ENCODE measurements at places on chromosomes 13 and 19.

GRCh38 chr19:12955996-12956395, 1.0 kb downstream of the GADD45GIP1 start:
- no peak for DNase-seq

DNA sequence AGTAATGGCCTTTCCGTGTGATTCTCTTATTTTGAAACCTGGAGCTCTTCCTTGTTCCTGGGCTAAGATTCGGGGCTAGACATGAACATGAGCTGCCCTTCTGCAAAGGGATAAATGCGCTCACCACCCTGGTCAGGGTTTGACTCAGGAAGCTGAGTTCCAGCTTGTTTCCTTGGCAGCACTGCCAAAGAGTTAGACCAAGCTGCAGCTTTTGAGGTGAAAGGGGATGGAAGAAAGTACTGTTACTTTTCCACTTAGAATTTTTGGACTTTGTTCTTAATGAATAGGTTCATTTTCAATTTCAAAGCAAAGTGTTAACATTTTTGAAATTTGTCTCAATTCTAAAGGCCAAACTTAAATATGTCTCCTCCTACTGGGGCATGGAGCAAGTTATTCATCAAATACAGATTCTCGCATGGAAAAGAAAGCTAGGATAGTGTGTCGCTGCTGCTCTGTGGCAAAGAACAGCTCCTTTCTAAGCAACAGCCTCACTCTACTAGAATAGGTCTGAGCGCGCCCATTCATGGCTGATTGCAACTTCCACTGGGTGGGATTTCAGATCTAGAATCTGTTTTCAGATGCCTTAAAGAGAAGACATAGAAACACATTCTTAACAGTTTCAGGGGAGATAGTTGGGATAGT, 2.2 kb downstream of the RGCC start:
- no peak for DNase-seq

DNA sequence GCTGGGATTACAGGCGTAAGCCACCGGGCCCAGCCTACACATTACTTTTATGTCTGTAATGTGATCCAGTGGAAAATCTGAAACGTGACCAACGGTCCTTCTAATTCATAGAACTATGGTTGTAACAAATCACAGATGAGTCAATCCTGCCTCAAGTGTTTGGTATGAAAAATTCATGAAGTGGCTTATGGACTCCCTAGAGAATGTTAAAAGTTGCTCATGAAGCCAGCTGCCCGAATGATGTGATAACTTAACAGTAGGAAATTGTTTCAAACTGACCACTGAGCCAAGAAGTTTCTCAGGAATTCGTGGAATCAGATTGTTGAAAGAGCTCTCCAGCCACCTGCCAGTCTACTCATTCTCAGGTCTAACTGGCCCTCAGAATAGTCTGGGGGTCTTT, 59.4 kb upstream of the FARP1 start:
- no peak for DNase-seq

DNA sequence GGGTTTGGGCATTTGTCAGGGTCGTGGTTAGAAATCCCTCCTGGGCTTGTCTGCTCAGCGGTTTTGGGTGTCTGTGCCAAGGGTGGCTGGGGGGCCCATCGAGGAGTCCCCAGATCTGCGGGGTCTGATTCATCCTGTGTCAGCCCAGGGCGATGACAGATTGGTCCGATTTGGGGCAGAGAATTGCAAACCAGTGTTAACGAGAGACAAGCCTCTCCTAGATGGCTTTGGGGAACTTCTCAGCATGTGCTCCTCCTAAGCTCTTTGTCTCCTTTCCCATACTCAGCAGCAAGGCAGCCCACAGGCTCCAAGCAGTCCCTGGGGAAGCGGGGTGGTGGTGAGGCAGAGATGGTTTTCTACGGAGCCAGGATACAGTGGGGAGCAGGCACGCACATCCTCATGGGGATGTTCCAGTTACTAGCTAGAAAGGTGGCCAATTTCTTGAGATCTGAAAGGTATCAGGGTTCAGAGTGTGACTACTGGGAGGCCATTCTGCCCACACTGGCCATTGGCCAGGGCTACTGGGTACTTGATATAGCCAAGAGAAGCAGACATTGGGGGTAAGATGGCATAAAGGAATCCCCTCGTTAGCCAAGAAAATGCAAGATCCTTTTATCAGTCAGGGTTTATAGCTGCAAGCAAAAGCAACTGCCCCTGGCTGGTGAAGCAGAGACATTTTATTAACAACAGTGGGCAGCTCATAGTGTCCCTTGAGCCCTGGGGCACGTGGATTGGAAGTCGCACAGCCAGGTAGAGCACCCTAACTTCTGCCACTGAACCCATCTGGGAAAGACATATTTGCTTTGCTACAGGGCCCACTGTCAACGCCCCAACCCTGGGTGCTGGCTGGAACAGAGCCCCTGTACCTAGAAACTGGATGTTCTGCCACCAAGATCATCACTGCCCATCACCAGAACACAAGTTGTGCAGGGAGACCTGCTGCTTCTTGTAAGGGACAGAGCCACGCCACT, 63.6 kb downstream of the RGCC start:
- DNase-seq: peak; percentile 73

GRCh38 chr19:28258829-28259228, 954.1 kb downstream of the UQCRFS1 start:
- no peak for DNase-seq

- DNase-seq: no peak
Measured at GRCh38 chr13:38535261-38535660, 151.6 kb upstream of the FREM2 start.

DNA sequence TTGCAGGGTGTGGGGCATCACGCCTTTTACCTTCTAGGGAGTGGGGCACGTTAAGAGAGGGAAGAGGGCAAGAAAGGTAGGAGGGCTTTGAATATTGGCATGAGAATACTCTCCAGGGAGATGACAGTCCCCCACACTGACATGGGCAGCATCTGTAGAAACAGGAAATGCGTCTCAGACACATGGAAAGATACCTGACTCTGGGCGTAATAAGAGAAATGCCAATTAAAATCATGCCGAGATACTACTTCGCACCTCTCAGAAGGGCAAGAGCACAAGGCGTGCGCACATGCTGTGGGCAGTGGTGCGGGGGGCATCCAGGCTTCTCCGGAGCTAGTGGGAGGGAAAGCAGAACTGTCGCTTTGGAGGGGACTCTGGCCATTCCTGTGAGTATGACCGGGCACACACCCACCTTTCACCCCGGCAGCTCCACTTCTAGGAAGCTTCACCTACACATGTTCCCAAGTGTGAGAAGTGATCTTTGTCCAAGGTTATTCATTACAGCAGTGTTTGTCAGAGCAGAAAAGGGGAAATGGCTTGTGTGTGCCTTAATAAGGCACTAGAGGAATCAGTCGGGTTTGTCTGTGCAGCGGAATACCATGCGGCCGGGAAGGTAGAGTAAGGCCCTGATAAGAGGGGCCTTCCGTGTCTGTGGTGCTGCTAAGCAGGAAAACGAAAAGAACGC, 99.5 kb downstream of the SIPA1L3 start:
- no peak for DNase-seq

DNA sequence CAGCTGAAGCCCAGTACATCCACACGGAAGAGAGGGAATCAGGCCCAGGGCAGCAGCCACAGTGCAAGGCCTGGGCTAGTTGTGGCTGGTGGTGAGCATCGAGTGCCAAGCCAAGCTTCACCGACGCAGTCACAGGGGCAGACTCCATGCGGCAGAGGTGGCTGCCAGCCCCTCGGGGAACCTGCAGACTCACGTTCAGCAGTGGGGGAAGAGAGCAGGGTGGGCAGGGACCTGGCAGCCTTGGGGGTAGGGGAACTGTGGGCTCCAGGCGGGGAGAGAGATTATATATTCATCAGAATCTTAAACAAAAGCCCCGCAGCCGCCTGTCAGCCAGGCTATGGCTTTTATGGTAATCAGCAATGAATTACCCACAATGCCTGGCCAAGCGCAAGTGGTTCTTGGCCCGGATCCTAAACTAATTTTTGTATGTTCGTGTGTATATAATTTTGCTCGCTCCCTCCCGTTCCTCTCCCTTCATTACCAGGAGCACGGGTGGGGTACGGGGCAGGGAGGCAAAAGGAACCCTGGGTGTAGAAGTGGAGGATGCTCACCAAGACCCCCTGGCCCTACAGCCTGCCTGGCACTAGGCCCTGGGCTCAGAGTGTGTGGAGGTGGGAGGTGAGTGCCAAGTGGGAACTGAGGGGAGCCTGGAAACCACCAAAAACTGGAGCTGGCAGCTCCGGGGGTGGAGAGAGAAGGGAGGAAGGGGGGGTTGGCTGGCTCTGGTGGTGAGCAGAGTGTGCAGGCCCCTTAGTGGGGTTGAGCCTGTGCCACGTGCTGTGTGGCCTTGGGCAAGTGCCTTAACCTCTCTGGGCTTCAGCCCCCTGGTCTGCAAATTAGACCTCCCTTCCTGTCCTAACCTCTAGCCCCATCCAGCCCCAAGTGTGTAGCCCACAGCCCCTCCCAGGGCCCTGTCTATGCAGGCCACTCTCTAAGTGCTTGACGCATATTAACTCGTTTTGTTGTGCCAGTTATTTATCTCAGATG, 31.9 kb downstream of the PTPRS start:
- DNase-seq: peak; percentile 79

DNA sequence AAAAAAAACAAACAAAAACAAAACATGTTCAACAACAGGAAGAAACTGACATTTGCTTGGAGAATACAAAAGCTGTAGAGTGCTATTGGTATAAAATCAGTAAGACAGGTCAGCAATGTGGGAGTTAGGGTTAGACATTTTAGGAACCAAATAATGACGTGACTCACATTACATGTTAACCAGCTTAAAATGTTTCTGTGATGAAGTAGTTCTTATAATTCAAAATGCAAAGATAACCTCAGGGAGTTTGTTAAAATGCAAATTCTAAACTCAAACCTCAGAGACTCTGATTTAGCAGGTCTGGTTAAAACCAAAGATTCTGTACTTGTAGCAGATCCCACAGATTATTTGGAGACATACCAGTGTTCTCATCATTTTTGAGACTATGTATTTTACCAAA, 549.4 kb upstream of the SLITRK1 start:
- DNase-seq: no peak

DNA sequence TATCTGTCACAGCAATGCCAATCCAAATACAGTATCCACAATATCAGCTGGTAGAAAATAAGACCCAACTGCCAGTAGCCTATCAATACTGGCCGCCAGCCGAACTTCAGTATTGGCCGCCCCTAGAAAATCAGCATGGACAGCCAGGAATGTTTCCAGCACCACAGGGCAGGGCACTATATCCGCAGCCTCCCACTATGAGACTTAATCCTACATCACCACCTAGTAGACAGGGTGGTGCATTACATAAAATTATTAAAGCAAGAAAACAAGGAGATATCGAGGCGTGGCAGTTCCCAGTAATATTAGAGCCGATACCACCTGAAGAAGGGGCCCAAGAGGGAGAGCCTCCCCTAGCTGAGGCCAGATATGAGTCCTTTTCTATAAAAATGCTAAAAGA, 111.3 kb downstream of the ZNF486 start:
- no peak for DNase-seq

DNA sequence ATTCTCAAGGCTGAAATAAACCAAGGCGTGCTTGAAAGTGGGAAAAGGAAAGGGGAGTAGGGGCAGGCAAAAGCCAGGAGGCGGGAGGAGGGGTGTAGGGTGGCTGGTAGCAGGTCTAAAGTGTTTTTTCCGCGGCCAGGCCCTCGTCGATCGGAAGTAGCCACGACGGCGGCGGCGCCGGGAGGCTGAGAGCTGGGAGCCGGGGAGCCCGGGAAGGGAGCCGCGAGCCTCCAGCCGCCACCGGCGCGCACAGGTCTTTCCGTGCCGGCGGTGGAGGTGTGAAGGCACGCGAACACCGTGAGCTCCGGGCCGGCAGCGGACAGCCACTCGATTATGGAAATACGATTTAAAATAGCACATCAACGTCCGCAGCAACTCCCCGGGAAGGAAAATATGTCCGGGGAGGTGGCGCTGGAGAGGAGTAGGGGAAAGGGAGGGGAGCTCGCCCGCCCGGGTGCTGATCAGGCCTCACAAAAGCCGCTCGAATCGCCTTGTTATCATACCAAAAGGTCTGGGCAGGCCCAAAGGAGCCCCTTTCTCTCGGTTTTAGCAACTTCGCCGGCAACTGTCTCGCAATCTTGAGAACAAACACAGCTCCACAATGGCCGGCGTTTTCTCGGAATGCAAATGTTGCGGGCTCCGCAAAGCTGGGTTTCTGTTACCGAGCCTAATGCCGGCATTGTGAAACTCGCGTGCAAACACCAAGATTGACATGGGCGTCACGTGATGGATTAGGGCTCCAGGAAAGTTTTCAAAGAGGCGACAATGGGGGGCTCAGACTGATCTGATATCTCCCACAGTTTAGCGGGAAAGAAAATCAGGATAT, 2.9 kb upstream of the PCDH8 start:
- DNase-seq: no peak

DNA sequence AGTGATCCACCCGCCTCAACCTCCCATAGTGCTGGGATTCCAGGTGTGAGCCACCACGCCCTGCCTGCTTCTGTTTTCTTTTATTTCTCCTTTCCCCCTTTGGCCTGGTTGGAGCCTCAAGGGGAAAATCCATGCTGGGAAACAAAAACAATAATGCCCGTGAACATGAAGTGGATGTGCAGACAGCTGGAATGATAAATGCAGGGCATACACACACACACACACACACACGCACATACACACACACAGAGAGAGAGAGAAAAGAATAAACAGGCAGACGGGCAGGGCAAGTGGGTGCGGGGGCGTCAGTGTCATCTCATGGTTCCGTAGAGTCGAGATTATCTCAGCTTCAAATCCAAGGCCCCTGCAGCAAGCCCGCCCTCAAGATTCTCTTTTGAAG, 4.4 kb upstream of the PLEKHF1 start:
- no peak for DNase-seq

DNA sequence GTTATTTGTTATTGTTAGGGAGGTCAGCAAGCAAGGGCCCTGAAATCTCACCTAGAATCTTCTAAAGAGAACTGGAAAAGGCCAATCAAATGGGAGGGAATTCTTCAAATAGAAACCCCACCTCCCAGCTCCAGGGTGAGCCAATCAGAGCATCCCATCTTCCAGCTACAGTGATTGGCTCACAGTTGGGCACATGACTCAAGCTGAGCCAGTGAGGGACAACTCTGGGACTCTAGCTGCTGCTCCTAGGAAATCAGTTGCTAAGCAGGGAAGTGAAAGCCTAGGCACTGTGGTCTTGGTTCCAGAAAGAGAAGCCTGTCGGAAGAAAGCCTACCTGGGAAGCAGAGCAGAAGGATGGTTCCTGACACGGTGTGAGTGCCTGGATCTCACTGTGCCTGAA, 13.4 kb downstream of the TM6SF2 start:
- DNase-seq: no peak

- DNase-seq: no peak
Measured at GRCh38 chr19:4609878-4610511, 29.3 kb upstream of the TNFAIP8L1 start.

GRCh38 chr13:86425170-86425815, 626.1 kb upstream of the SLITRK6 start:
- DNase-seq: no peak

GRCh38 chr13:66154976-66155375, 1075.2 kb downstream of the PCDH9 start:
- DNase-seq: peak; percentile 76

- no peak for DNase-seq
Measured at GRCh38 chr13:63279136-63279535, 1863.5 kb upstream of the PCDH20 start.

DNA sequence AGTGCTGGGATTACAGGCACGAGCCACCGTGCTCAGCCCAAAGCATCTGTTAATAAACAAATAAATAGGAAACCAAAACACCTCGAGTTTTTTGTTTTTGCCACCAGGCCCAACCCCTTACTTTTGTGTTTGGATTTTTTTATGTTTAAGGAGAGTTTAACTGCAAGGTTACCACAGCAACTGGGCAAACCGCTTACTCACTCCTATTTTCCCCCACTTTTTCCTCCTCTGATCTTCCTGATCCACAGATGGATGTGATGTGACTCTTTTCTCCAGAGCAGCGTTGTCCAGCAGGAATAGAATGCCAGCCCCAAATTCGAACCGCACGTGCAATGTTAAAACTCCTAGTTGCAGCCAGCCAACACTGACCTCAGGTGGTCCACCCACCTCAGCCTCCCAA, 2.1 kb upstream of the PNMA8B start:
- no peak for DNase-seq
